Myocyte (in vitro differentiated cells): ENCODE measurements at places on chromosomes 11 and 22. TPM values are rescaled to one million over a fixed set of nuclear protein-coding genes. Genes with fewer than 3 reads are reported as not detected.

SLC22A12 gene
- total RNA-seq, result not detected in 2 replicates

GRCh38 chr22:35648066-35649025, at the start of gene APOL6:
TSS of gene APOL6 (plus strand) at chr22:35648446. CDS start at chr22:35656426, 7,980 bp downstream.
- DNase-seq, result peak; percentile 67

SREBF2 gene
- total RNA-seq, result 120 and 152 TPM in 2 replicates

NEU3 gene
- total RNA-seq, result 4.3 and 6.2 TPM in 2 replicates

DMC1 gene
- 0.52 and 1.2 TPM in 2 replicates for total RNA-seq

- no peak for DNase-seq
Observed at GRCh38 chr11:78748918-78749690, 174.4 kb upstream of the NARS2 start.
